ENCODE measurements at places on chromosomes 2 and 18. TPM values are rescaled to one million over a fixed set of nuclear protein-coding genes. Genes with fewer than 3 reads are reported as not detected.

The ZNF892 gene
- total RNA-seq = 1.7 TPM

The SCG2 gene
- total RNA-seq = 3.0 TPM

The ASAP2 gene
- total RNA-seq = 20.3 TPM

The CYS1 gene
- 2.1 TPM for total RNA-seq
